ENCODE measurements at places on chromosomes 5 and 9. TPM values are rescaled to one million over a fixed set of nuclear protein-coding genes. Genes with fewer than 3 reads are reported as not detected.

Gene NUDT2
- polyA plus RNA-seq: 30.5 TPM

Gene CDK9
- polyA plus RNA-seq: 77.1 TPM

Gene PCDHGB3
- polyA plus RNA-seq: 2.5 TPM

Gene LCNL1
- 0.18 TPM for polyA plus RNA-seq

Gene HRCT1
- polyA plus RNA-seq: 0.64 TPM

Gene CCDC69
- polyA plus RNA-seq: 5.1 TPM

Gene KIF24
- 7.1 TPM for polyA plus RNA-seq

Gene OBP2B
- polyA plus RNA-seq: 0.32 TPM

Gene HRH2
- polyA plus RNA-seq: 3.1 TPM

GRCh38 chr9:96026655-96027213 is 151.2 kb downstream of the ERCC6L2 start:
- DNase-seq: no peak

- no peak for DNase-seq
Measured at GRCh38 chr5:139481580-139482049, 943 bp downstream of the STING1 start.

- DNase-seq: peak; percentile 80
Measured at GRCh38 chr5:5340206-5340729, 82.2 kb upstream of the ICE1 start.

- peak; percentile 67 for DNase-seq
Measured at GRCh38 chr5:1801222-1801966, at the start of gene NDUFS6. NDUFS6 (plus strand) TSS chr5:1801407; CDS start chr5:1801418, 11 bp downstream.

GRCh38 chr9:105333076-105333475 is 88.6 kb downstream of the SLC44A1 start:
- DNase-seq: no peak

DNA sequence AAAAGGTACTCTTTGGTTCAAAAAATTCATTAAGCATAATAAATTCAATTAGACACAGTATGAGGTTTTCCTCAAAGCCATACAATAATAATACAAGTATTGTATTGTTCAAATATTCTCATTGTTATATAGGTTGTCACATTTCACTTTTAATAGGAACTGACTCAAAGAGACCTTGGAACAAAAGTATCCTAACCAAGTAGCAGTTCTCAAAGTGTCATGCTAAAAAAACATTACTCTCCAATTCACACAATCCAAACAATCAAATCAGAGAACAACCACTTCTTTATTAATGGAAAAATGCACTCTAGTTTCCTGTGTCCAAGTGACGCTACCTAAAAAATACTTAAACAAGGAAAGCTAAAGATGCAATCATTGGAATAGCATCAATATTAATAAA is 115.4 kb downstream of the DENND1A start:
- no peak for DNase-seq

GRCh38 chr5:59798862-59799667 is 94.5 kb downstream of the PDE4D start:
- DNase-seq: peak; percentile 62

DNA sequence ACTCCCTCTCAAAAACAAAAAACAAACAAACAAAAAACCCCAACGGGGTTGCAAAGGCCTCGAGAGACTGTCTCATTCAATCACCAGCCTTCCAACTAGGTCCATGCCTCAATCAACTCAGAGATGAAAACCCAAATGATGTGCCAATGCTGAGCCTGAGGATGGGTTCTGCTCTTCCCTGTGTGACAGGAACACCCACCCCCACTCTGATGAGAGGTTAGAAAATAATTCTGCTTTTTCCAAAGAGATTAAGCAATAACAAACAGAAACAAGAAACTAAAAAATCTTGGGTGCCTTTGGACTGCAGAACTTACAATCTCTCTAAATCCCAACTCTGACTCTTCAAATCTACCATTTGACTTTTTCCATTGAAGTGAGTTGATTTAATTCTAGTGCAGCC is 25.5 kb upstream of the FBP1 start:
- DNase-seq: no peak

DNA sequence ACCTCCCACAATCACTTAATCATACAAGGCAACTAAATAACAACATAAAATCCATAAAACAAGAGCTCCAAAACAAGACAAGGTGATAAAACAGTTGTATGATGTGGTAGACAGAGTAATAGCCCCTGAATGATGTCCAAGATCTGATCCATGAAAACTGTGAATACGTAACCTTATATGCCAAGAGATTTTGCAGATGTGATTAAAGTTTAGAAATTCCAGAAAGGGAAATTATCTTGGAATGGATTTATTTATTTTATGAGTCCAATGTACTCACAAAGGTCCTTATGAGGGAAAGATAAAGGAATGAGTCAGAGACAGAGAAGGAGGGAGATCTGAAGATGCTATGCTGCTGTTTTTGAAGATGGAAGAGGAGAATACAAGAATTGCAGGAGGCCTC is 1775.7 kb upstream of the C9orf72 start:
- DNase-seq: no peak

- DNase-seq: peak; percentile 57
Measured at GRCh38 chr5:8829323-8830029, 716.4 kb downstream of the SEMA5A start.

DNA sequence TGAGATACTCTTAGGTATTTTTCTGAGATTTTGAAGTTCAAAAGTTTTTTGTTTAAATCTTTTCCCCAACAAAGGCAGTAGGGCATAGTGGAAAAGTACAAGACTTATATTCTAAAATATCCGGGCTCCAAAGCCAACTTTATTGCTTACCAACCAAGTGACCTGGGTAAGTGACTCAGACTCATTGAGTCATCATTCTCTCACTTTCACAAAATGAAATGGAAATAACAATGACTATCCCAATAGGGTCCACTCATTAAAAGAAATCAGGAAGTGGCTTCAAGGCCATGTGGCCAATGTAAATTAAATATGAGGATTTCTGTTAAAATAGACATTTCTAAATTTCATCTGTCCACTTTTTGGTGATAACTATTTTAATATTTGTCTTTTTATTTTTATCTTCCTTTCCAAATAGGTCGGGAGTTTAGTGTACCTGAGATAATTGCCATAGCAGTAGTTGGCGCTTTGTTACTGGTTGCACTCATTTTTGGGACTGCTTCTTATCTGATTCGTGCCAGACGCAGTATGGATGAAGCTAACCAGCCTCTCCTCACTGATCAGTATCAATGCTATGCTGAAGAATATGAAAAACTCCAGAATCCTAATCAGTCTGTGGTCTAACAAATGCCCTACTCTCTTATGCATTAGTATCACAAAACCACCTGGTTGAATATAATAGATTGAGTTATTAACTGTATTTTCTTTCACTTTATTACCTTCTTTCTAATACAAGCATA is 15.5 kb downstream of the TYRP1 start:
- no peak for DNase-seq

DNA sequence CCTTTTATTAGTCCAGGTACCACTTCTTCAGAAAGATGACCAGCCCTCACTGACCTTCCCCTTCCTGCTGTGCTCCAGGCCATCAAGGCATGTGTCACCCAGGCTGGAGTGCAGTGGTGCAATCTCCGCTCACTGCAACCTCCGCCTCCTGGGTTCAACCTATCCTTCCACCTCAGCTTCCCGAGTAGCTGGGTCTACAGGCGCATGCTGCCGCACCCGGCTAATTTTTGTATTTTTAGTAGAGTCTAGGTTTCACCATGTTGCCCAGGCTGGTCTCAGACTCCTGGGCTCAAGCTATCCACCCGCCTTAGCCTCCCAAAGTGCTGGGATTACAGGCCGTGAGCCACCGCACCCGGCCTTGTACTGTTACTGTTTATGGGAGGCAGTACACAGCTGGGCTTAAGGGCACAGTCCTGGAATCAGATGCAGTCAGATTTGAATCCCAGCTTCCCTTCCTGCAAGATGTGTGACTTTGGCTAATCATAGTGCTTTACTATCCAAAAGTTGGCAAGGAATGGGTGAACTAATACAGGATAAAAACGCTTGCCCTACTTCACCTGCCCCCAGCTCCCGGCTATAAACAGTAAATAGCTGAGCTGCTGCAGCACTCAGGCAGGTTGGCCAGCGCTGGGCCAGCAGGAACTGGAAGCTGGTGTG is 483 bp upstream of the EIF4EBP3 start:
- DNase-seq: no peak

- no peak for DNase-seq
Measured at GRCh38 chr5:127963233-127963632, 120.3 kb upstream of the SLC12A2 start.

DNA sequence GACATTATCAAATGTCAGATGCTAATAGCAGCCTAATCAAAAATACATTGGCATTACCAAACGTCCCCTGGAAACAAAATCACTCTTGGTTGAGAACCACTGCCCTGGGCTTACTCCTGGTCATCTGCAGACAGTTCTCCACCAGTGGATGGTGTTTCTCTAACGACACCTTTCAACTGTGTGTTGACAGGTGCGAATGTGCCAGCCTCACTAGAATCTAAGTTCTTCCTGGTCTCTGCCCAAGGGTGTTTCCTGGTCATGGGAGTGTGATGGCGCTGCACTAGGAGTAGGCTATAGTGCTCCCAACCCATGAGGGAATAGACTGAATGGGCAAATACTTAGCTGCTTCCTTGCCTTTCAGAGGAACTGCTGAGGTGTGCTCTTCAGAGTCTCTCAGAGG is 105.9 kb downstream of the MRPS27 start:
- no peak for DNase-seq

- DNase-seq: peak; percentile 71
Measured at GRCh38 chr9:36328798-36329411, 70.7 kb upstream of the GNE start.

- DNase-seq: no peak
Measured at GRCh38 chr9:106890608-106891007, 27.6 kb downstream of the ZNF462 start.

DNA sequence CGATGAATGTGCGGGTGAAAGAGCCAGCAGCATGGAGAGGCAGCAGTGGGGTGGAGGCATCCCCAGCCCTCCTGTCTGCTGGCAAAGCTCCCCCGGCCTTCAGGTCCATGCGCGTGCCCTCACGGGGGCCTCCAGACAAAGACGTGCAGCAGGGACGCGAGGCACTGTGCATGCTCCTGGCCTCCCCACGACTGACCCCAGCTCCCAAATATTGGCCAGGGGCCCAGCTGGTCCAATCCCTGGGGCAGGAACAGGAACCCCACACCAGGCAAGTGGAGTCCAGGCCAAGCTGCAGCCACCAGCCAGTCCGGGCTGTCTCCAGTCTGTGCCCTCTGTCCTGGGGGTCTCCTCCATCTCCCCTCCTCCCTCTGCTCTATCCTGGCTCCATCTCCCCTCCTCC is 33.5 kb upstream of the LRRC14B start:
- DNase-seq: no peak

GRCh38 chr5:151315998-151316597 is 12.5 kb upstream of the SLC36A3 start:
- peak; percentile 57 for DNase-seq

Data from renal pelvis (tissue), 12 donors.